ENCODE measurements at places on chromosomes 2 and 18.

GRCh38 chr2:26493566-26493965, 15.6 kb upstream of the OTOF start:
- DNase-seq, result no peak

DNA sequence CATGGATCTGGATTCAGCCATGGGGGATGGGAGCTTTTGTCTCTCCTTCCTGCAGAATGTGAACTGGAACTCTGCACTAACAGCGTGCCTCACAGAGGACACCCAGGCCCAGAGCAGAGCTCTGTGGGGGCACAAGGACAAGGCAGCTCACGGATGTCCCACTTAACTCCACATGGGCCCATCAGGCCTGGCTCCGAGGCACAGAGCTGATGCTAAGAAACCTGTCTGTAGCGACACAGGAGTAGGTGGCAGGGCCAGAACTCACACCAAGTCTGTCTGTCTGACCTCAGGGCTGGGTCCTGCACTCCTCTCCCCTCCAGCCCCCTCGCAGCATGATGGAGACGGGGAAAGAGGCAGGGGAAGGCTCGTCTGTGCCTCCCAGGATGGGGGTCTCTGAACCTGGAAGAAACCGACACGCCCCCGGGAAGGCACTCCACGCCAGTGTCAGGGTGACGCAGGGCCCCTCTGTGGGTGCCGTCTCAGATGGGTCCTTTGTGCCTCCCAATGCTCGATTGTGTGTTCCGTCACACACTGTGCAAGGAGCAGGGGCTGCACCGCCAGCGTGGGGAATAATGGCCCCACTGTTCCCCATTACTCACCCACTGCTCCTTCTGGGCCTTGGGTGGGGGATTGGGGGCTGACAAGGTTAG, 36.6 kb downstream of the FAM178B start:
- no peak for DNase-seq

- DNase-seq, result peak; percentile 63
Measured at GRCh38 chr2:238231251-238231793, 8.5 kb downstream of the HES6 start.

DNA sequence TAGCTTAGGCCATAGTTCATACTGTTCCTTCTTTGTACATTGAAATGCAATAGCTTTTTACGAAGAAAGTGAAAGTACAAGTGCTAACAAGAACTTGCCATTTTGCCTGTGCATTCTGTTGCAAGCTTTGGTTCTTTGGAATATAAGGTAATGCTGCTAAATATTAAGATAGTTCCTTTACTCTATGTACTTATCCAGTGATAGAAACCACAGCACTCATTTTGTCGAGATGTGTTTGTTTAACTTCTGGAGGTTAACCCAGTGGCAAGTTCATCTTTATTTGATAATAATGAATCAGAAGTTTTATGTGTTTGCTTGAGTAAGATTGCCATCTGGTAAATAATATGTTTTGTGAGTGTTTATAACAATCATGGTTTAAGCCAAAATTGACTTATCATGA, 373.1 kb upstream of the FANCL start:
- no peak for DNase-seq

- DNase-seq, result no peak
Measured at GRCh38 chr2:108285616-108286015, 3.1 kb upstream of the SULT1C2 start.

DNA sequence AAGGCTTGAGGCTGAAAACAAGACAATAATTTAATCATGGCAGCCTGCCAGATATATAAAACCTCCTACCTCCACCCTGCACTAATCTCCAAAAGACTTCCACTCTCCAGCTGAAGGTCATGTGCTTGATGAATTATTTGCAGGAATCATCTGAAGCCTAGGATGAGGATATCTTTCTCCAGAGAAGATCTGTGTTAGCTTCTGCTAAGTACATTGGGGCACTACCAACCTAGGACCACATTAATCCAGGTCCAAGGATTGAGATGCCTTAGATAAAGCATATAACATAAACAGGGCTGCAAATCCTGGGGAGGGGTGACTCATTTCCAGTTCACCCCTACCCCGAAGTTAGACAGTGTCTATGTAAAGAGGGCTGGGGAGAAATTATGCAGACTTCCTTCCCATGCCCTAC, 80.5 kb upstream of the FRZB start:
- no peak for DNase-seq

GRCh38 chr2:238901461-238902057, 53.7 kb downstream of the TWIST2 start:
- DNase-seq, result no peak

DNA sequence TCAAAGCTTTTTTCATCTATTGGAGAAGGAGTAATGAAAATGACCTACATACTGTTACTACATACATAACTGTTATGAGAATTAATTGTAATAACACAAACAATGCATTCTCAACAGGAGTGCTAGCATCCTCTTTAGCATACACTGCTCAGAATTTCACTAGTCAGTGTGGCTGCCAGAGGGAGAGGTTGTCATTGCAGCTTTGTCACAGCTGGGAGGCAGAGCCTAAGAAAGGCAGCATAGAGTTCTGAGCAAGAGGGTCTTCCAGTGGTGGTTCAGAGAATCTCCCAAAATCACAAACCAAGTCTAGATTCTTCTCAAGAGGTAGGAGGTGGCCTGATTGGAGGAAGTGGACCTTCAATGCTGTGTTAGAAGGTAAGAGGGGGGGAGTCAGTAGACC, 286.7 kb upstream of the CYRIA start:
- no peak for DNase-seq

DNA sequence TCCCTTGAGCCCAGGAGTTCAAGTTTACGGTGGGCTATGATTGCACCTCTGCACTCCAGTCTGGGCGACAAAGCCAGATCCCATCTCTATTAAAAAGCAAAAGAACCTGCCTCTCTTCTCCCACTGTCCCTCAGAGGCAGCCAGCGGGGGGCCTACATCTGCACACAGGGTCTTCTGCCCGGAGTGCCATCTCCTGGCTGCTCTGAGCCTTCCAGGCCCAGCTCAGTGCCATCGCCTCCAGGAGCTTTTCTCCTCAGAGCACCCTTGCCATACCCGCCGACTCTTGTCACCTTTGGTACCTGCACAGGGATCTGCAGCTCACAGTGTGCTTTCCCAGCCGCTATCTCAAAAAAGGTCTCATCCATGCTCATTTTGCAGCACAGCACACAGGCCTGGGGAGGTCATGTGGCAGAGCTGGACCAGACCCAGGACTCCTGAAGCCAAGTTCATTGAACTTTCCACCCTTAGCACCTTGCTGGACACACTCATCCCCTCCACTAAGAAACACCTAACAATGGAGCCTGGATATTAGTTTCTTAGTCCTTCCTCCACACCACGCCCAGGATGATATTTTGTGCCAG, 186.3 kb downstream of the HAUS1 start:
- DNase-seq, result no peak

- DNase-seq, result no peak
Measured at GRCh38 chr2:181312515-181312927, 144.7 kb upstream of the ITGA4 start.

GRCh38 chr2:9160732-9161131, 45.9 kb upstream of the ASAP2 start:
- DNase-seq, result no peak

- no peak for DNase-seq
Measured at GRCh38 chr18:46343456-46343855, 239.3 kb downstream of the HAUS1 start.

- no peak for DNase-seq
Measured at GRCh38 chr2:134453973-134454372, 200.1 kb downstream of the MGAT5 start.

GRCh38 chr18:63073481-63073880, 246.1 kb downstream of the BCL2 start:
- no peak for DNase-seq

DNA sequence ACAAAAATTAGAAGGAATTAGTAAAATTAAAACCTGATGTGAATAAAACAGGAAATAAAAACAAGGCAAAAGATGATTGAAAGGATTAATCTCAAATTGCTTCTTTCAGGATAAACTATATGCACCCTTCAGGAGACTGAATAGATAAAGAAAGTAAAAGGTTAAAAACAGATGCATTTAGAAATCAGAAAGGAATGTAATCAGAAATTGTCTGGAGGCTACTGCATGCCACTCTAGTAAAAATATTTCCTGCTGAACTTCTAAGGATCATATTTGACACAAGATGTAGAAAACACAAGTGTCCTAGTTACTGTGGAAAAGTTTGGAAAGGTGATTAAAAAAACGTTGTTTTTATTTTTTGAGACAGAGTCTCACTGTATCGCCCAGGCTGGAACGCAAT, 16.2 kb downstream of the CHCHD5 start:
- DNase-seq, result no peak

DNA sequence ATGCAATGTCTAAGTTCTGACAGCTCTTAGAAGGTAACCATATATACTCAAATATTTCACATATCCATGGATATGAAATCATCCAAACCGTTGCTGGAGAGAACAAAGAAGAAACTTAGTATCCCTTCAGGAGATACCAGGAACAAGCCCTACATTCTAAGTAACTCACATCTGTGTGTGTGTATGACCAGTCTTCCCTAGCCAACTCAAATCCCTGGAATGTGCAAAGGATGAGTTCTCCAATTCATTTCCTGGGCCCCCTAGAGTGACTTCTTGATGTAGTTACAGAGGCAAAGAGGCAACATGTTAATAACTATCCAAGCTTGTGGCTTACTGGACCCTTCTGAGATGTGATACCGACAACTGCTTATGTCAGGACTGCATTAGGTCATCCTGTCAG, 20.1 kb downstream of the TPGS2 start:
- no peak for DNase-seq

GRCh38 chr2:66587216-66587615, 152.3 kb downstream of the MEIS1 start:
- DNase-seq, result no peak

- no peak for DNase-seq
Measured at GRCh38 chr2:121977326-121977725, 221.9 kb downstream of the TSN start.

DNA sequence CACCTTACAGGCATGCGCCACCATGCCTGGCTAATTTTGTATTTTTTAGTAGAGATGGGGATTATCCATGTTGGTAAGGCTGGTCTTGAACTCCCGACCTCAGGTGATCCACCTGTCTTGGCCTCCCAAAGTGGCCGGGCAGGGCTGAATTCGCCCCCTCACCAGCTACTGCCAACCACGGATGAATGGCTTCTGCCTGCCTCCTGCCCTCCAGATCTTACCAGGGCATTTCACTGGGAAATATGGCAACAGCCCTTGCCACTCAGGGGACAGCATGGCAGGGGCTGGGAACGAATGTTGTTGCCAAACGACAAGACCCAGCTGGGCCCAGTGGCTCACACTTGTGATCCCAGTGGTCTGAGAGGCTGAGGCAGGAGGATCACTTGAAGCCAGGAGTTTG, 1.8 kb upstream of the ALPP start:
- no peak for DNase-seq

GRCh38 chr18:40608226-40608625, 1346.8 kb upstream of the PIK3C3 start:
- no peak for DNase-seq

- no peak for DNase-seq
Measured at GRCh38 chr2:213129311-213129710, 22.1 kb downstream of the IKZF2 start.

- no peak for DNase-seq
Measured at GRCh38 chr2:26455670-26456439, 22.1 kb downstream of the OTOF start.

- DNase-seq, result no peak
Measured at GRCh38 chr2:202765436-202765835, 106.1 kb downstream of the ICA1L start.

DNA sequence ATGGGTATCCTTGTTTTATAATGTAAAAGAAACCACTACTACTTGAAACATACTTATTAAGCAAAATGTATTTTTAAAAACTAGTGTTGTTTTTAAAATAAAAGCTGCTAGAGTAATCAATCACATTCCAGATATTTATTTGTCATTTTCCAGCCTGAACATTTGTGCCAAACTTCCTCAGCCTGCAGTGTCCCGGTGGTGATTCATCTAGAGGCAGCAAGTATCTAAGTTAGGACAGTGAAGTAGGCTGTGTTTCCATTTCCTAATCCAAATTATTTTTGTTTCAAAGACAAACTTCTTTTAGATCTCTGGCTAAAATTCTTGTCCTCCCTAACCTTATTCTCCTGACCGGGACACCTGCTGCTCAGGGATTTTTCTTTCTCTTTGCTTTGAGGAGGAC, 12.8 kb upstream of the GCG start:
- DNase-seq, result no peak

- no peak for DNase-seq
Measured at GRCh38 chr2:10777111-10777841, 35.3 kb downstream of the PDIA6 start.

GRCh38 chr2:130345611-130346010, 2.9 kb downstream of the IMP4 start:
- no peak for DNase-seq

DNA sequence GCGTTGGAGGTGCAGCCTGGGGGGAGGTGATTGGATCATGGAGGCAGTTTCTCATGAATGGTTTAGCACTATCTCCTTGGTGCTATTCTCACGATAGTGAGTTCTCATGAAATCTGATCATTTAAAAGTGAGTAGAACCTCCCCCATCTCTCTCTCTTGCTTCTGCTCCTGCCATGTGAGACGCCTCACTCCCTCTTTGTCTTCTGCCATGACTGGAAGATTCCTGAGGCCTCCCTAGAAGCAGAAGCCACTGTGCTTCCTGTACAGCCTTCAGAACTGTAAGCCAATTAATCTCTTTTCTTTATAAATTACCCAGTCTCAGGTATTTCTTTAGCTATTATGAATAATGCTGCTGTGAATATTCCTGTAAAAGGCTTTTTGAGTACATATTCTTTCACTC, 52.9 kb downstream of the SERPINB7 start:
- DNase-seq, result no peak

- no peak for DNase-seq
Measured at GRCh38 chr2:143157001-143157400, 27.8 kb downstream of the ARHGAP15 start.

DNA sequence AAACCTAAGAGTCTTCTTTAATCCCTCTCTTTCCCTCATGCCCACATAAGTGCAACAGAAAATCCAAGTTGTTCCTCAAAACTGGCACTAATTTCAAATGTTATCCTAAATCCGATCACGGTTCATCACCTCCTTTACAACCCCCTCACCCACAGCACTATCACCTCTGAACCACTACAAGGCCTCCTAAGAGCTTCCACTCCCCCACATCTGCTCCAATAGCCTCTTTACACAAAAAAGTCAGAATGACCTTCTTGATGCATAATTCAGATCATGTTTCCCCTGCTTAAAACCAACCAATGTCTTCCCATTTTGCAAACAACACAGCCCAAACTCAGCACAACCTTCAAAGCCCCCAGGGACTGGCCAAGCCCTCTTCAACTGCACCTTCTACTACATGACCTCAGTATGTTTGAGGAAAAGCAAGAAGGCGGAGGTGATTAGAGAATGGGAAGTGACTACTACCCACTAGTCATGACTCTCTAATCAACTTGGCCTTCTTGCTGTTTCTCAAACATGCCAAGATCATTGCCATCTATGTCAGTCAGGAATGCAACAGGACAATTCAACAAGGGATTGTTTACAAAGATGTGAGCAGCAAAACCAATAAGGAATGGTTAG, 34.6 kb upstream of the GCC2 start:
- DNase-seq, result no peak
